ENCODE measurements at places on chromosomes 6 and 20.

- DNase-seq: no peak
Observed at GRCh38 chr20:48716086-48716485, 111.7 kb downstream of the PREX1 start.

- DNase-seq: no peak
Observed at GRCh38 chr6:88612631-88613030, 350.8 kb downstream of the RNGTT start.

- peak; percentile 65 for DNase-seq
Observed at GRCh38 chr6:154928325-154928922, 66.7 kb upstream of the TIAM2 start.

GRCh38 chr6:150263765-150264404, 104.9 kb upstream of the IYD start:
- DNase-seq: no peak
